Activated T-cell treated with anti-CD3 and anti-CD28 coated beads for 24 hours (primary cell): ENCODE measurements at places on chromosomes 3 and 15.

- no peak for DNase-seq
Observed at GRCh38 chr15:99442252-99442897, 123.4 kb upstream of the MEF2A start.

DNA sequence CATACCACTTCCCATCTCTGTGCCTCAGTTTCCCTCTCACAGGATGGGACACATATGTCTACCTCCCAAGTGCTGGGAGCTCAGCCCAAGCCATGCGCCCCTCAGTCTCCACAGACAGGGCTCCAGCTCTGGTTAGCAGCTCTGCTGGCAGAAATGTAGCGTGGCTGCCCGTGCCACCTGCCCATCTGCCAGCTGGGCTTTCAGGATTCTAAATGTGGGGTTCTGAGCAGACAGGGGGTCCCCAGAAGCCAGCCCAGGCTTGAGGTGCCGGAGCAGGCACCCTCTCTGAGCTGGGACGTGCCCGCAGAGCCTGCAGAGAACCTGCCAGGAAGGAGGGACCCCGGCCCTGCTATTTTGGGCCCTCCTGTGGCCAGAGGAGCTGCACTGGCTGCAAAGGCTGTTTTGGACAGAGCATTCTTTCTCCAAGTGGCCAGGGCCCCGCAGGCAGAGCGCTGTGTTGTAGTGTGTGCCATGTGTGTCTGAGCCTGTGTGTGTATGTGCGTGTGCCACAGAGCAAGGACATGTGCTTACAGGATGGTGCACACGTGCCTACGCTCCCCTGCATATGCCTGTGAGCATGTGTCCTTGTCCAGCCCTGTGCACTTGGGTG, 31.7 kb downstream of the PSTPIP1 start:
- DNase-seq = no peak

DNA sequence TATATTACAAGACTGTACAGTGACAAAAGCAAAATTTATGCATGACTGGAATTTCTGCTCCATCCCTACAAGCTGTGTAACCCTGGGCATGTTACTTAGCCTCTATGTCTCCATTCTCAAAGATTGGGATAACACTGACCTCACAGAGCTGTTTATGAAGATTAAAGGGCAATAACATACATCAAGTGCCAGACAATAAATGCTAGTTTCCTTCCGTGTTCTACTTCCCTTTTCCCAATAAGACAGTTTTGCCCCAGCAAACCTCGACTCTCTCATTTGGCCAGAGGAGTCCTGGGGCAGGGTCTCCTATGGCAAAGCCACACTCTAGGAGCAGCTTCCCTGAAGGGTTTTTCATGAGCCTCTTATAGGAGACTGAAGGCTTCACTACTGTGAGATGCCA, 7.5 kb downstream of the HEXA start:
- no peak for DNase-seq

- DNase-seq = no peak
Observed at GRCh38 chr15:44729408-44730127, 6.8 kb upstream of the TRIM69 start.

DNA sequence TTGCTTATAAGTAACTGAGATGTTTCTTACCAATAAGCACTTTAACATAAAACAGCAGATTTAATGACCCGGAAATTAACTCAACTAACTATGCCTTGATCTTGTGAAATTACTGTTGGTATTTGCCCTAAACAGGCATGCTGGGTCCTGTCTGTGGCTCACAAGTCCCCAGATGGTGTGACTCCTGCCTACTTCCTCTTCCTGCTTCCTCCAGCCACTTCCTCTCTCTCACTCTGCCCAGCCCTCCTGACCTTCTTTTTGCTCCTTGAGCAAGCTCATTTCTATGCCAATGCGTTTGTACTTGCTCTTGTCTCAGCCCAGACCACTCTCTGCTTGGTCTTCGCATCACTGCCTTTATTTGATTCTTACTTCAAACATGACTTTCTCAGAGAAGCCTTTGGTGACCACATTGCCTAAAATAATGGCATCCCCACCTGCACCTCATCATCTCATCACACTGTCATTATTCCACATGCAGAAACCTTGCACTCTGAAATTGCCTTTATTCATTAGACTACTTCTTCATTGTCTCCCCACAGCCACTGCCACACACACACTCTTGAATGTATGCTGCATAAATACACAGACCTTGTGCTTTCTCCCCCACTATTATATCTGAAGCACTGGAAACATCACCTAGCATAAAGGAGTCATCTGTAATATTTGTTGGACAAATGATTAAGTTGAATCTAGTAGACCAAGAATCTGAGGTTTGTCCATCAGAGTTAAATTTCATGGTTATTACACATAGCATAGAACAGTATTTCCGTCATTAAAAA, 256.3 kb upstream of the SEMA6D start:
- DNase-seq = no peak

DNA sequence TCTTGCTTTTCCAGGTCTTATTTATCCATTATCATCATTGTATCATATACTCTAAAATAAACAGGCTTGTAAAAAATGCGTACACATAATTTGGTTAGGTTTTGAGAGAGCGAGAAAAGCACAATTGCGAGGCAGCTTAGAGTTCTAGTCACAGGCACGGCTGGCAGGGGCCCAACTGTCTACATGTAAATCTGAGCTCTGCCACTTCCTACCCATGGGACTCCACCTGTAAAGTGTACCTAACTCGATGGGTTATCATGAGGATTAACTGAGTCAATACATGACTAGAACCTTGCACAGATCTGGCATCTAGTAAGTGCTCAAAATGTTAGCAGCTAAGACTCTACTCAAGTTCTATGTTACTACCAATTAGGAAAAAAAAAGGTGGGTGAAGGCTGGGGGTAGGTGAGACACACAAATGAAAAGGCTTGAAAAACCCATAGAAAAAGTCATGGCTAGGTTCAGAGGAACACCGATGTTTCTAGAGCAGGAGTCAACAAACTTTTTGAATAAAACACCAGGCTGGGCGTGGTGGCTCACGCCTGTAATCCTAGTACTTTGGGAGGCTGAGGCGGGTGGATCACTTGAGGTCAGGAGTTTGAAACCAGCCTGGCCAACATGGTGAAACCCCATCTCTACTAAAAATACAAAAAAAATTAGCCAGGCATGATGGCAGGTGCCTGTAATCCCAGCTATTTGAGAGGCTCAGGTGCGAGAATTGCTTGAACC, 36.2 kb downstream of the GLB1 start:
- DNase-seq = no peak

GRCh38 chr3:80366808-80367548, 599.2 kb upstream of the ROBO1 start:
- DNase-seq = no peak

GRCh38 chr3:178504128-178504527, 32.1 kb upstream of the KCNMB2 start:
- no peak for DNase-seq

- DNase-seq = no peak
Observed at GRCh38 chr15:59168536-59168935, 38.1 kb upstream of the LDHAL6B start.

GRCh38 chr15:70065006-70065722, 32.6 kb downstream of the TLE3 start:
- DNase-seq = no peak

DNA sequence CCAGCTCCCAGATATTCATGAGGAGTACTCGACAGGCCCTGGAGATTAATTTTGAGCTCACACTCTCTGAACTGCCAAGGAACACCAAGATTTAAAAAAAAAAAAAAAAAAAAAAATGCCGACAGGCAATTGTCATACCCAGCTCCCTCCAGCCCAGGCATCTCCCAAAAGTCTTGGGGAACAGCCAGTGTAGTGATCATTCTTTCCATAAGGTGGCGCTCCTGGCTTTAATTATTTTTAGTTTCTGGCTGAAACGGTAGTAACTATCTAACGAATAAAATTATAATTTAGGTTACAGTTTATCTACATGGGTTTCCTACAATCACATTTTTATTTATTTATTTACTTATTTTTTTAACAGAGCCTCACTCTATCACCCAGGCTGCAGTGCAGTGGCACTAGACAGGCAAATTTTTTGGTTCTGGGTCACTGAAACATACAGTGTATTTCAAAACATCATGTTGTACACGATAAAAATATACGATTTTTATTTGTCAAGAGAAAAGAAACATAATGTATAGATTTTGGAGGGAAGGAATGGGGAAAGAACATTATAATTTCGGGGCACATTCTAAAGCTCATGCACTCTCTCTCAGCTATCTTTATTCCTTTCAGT, 157.3 kb downstream of the ADAMTS9 start:
- DNase-seq = no peak

GRCh38 chr3:37945156-37945806, 45.3 kb upstream of the VILL start:
- DNase-seq = no peak

- no peak for DNase-seq
Observed at GRCh38 chr15:85607842-85608241, 186.9 kb downstream of the KLHL25 start.

DNA sequence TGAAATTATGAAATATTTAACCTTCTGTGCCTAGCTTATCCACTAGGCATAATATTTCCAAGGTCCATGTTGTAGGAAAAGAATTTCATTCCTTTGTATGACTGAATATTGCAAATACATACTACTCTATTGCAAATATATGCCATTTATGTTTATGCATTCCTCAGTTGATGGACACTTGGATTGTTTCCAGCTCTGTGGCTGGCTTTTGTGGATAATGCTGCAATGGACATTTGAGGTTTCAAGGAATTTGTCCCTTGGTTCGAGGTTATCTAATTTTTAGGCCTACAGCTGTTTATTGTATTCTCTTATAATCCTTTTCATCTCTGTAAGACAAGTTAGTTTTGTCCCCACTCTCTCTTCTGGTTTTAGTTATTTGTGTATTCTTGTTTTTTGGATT, 7.7 kb upstream of the AADACL2 start:
- DNase-seq = no peak

DNA sequence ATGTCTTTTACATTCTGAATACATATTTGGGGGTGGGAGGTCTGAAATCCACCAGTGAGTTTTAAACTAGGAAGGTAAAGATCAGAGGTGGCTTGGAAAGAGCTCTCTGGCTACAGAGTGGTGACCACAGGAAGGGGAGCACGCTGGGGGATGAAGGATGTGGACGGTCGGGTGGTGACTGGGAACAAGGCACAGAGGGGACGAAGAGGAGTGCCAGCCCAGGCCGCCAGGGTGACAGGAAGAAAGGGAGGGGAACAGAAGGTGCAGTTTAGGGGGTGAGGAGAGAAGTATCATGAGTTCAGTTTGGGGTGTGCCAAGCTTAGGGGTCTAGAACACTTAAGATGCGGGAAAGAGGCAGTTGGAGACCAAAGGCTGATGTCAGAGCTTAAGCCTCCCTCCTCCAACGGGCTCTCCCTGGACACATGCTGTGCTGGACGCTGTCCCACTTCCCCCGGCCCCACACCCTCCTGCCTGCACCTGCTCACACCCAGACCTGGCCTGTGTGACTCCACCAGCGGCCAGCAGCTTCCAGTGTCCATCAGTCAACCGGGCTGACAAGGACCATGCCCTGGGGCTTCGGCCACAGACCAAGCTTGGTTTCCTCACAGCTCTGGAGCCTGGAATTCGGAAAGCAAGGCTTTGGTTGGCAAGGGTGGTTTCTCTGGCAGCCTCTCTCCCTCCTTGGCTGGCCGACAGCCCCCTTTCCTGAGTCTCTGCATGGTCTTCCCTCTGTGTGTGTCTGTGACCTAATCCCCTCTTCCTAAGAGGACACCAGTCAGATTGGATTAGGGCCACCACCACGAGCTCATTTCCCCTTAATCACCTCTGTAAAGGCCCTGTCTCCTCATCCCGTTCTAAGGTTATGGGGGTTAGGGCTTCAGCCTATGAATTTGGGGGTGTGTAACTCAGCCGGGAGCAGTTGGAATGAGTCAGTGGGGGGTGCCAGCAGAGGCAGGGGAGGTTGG, 120.4 kb upstream of the IQSEC1 start:
- DNase-seq = no peak

DNA sequence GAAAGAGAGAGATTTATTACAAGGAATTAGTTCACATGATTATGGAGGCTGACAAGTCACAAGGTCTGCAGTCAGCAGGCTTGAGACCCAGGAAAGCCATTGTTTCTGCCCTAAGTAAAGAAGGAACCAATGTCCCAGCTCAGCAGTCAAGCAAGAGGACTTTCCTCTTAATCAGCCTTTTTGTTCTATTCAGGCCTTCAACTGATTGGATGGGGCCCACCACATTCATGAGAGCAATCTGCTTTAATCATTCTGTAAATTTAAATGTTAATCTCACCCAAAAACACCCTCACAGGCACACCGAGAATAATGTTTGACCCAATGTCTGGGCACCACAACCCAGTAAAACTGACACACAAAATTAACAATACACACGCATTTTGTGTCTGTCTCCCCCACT, 64.3 kb downstream of the TRIM42 start:
- DNase-seq = no peak

DNA sequence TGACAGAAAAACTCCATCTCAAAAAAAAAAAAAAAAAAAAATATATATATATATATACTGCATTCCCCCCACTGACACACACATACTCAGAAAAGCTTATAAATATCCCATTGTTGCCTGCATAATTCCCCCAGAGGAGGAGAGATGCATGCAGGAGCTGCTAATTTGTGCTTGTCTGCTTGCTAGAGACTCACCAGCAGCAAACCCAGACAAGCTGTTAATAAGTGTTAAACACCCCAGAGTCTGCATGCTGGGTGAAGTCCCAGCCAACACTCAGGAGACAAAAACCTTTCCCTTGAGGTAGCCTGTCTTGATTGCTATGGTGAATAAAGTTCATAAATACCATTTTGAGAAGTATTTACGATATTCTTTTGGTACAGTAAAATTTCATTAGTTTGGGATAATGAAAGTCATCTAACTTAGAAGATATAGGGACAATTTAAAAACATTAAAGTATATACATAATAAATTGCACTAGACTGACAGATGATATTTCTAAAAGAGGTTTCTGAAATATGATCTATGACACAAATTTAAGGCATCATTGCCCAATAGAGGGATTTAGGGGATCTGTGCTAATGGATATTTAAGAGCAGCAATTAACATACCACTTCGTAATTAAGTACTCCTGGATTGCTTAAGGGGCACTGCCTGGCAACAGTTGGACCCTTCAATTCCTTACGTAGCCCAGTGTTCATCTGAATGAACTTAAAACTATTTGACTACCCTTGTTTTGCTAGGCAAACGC, 400.0 kb upstream of the C2CD4B start:
- DNase-seq = no peak

GRCh38 chr15:76346669-76347481, 10.3 kb downstream of the ISL2 start:
- no peak for DNase-seq

GRCh38 chr3:26622621-26623418, at the start of gene LRRC3B:
Gene LRRC3B (plus strand): TSS chr3:26622772. CDS start chr3:26709673, 86,901 bp downstream.
- DNase-seq = no peak

- no peak for DNase-seq
Observed at GRCh38 chr3:126567696-126568438, 9.1 kb upstream of the C3orf22 start.

DNA sequence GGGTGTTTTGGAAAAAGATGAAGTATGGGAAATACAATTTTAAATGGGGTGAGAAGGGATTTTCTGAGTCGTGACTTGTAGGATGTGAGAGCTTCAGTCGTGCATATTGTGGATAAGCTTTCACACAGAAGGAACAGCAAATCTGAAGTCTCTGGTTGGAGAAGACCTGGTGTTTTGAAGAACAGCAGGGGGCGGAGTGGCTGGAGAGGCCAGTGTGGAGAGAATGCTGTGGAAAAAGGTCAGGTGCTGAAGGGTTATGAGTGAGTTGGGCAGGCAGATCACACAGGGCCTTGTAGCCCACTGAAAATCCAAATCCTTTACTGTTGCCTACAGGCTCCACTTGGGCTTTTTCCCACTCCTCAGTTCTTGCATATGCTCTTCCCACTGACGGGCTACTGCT, 14.1 kb upstream of the SCAANT1 start:
- no peak for DNase-seq
